ENCODE measurements at places on chromosomes 11 and 22. TPM values are rescaled to one million over a fixed set of nuclear protein-coding genes. Genes with fewer than 3 reads are reported as not detected.

Gene OR51F1
- total RNA-seq: not detected

Gene ZBTB44
- 16.3 TPM for total RNA-seq

Gene SLC22A9
- total RNA-seq: not detected

Gene CNGA4
- not detected for total RNA-seq

Gene OR5B12
- total RNA-seq: not detected

Gene PLEKHA7
- 1.7 TPM for total RNA-seq

Gene SULT4A1
- total RNA-seq: 2.0 TPM

Gene NRIP3
- total RNA-seq: 11.1 TPM

Gene ABCC8
- not detected for total RNA-seq

DNA sequence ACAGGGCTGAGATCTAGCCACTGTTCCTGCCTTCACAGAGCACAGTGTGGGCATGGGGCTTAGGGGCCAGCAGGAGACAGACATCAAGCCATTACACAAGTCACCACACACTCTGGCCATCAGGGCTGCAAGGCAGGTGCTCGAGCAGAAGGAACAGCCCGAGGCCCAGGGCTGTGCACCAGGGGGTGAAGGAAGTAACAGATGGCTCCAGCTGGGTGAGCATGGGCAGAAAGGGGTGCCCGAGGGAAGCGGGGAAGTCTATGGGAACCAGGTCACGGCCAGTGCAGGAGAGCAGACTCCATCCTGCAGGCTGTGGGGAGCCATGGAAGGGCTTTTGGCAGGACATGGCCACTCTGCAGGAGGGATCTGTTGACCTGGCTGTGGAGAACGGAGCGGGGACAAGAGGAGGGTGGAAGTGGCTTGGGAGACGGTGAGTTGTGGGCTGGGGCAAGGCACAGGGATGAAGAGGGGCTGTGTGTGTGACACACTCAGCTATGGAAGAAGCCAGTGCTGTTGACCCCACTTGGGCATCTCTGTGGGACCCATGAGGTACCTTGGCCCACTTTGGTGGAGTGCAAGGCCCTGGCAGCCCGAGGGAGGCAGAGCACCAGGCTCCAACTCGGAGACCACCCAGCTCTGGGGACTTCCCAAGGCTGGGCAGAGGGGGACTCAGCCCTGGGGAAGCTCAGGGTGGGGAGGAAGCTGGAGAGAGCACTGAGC lies 3.6 kb downstream of the C11orf68 start:
- no peak for DNase-seq

GRCh38 chr11:119844808-119845207 lies 115.8 kb upstream of the NECTIN1 start:
- DNase-seq: no peak

DNA sequence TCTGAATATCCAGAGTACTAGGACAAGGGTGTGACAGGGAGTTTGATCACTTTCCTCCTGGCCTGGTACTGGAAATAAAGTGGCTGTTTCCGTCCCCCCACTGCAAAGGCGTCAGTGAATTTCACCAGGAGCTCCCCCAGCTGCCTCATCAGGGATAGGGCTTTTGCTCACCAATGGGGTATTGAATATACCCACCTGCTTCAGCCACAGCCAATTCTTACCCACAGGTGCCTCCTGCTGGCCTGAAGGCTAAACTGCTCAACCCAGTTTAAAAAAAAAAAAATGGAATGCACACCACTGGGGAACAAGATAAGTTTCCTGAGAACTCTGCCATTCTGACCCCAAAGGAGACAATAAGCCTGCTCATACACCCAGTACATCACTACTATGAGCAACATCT lies 65.3 kb upstream of the MS4A8 start:
- DNase-seq: peak; percentile 43

DNA sequence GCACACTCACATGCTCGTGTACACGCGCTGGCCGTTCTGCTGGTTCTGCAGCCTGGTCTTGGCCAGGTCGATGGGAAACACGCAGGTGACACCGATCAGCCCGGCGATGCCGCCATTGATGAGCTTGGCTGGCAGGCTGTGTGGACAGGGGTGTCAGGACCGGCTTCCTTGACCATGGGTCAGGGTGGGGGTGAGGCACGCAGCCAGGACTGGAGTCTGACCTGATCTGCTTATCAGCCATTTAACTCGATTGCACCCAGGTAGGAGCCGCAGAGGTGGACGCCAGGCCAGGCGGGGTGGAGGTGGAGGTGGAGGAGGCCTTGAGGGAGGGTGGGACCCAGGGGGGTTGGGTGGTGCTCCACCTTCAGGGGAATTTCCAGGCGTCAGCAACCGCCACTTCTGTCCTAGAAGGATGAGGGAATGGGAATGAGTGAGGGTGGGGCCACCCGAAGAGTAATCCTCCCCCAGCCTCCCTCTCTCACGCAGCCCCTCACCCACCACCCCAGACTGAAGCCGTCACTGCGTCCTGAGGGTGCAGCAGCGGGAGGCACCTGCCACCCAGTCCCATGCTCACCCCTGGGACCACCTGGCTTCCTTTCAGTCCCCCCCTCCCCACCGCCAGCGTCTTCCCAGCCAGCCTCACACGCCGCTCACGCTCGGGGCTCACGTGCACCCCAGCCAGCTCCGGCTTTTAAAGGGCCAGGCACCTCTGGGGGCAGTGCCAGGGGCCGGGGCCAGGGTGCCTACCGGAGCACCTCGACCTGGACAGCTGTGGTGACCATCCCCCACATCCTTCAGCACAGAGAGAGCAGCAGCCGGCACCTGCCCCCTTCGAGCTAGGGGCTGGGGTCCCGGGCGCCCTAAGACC lies 3.1 kb downstream of the SLC25A22 start:
- DNase-seq: no peak

DNA sequence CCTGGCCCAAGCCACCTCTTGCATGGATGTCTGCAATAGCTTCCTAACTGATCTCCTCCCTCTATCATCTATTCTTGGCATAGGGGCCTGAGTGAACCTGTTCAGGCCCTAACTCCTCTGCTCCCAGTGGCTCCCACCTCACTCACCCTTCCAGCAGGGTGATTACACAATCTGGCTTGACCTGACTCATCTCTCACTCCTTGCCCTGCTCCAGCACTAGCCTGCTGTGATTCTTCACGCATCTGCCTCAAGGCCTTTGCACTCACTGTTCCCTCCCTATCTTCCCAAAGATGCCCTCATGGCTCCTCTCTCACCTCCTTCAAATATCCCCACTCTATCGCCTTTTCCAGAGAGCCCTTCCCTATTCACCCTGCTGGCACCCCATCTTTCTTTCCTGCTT lies 10.5 kb downstream of the SCN4B start:
- DNase-seq: no peak

DNA sequence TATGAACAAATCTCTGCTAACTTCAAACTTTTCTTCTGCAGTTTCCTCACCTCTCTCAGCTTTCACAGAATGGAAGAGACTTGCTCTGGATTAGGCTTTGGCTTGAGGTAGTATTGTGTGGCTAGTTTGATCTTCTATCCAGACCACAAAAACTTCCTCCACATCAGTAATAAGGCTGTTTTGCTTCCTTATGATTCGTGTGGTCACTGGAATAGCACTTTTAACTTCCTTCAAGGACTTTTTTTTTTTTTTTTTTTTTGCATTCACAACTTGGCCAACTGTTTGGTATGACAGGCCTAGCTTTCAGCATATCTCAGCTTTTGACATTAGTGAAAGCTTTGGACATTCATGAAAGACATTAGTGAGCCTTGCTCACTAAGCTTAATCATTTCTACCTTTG lies 47.5 kb upstream of the LRRC55 start:
- no peak for DNase-seq

- no peak for DNase-seq
Measured at GRCh38 chr11:118142809-118143208, 9.8 kb downstream of the SCN4B start.

DNA sequence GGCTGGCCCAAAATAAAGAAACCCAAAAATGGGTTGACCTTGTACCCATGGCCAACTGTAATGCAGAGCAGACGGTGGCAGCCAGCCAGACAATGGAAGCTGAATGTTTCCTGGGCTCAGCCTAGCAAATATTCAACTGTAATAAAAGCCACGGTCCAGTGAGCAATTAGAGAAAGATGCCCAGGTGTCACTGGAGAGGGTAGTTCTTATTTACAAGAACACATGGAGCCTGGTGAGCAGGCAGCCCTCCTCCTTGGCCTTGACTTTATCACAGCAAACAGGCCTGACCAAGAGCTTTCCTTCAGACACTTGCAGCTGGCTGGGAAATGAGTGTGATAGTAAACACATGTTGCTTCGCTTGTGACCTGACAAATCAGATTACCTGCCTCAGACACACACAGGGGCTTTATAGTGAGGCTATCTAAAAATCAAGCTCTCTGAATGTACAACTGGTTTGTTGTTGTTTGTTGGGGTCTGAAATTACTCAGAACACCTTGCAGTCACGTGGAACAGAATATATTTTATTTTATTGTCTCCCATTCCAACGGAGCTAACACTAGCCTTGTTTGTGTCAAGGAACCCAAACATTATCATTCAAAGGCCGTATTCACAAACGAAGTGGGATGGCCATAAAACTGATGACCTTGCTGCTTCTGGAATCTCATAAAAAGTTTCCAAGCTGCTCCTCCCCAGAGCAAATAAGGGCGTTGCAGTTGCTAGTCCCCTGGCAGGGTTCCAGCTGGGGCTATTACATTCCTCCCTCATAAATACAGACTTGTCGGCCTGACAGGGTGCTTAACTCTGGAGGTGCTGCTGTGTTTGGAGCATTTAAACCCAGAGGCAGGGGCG lies 161.1 kb downstream of the BBOX1 start:
- DNase-seq: peak; percentile 79

GRCh38 chr22:39251762-39252460 lies 7.1 kb upstream of the PDGFB start:
- DNase-seq: no peak

DNA sequence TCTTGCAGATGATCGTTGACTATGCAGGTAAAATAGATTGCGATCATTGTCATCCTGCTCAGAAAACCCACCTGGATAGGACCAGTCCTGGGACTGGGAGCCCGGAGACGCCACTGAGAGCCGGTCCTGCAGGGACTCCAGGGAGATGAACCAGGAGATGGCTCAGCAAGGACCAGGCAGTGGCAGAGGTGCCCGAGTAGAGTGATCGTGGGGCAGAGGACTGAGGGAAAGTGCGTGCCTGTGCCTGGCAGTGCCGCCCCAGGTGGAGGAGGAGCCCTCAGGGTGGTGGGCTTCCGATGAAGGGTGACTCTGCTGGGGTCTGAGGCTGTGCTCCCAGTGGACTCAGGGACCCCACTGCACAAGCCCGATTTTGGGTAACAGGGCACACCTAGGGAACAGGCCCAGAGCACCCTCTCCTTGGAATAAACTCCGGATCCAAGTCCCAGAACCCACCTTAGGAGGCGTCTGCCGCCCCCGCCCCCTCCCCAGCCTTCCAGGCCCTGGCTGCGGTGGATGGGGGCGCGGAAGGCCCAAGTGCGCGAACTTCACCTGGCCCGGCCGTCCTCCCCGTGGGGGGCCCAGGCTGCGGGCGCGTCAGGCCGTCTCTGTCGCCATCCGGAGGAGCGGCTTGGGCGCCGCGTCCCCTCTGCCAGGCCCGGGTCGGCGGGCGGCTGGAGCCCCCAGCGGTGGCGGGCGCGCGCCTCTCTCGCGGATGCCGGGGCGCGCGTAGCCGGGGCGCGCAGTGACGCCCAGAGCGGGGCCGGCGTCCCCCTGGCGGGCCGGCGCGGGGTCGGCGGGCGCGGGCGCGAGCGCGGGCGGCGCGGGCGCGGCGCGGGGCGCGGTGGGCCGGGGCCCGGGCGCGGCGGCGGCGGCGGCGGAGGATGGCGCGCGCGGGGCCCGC lies 1338.8 kb downstream of the BRD1 start:
- no peak for DNase-seq
